Pancreas (tissue), 10 donors: ENCODE measurements at places on chromosomes 12 and 14.

DNA sequence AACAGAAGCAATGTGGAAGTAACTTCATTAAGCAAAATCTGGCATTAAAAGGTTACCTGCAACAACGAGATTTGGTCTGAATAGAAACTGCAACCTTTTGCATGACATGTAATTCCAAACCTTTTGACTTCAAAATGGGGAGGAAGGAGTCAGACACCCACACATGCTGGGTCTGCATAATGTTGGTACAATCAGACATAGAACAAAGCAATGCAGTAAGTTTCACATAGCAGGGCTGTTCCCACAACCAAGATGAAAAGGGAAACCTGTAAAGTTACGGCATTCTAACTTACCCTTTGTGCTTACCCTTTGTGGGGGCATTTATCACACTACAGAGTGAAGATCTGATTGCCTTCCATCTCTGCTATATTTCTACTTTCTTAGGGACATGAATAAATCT, 10.1 kb upstream of the SLC35F4 start:
- DNase-seq = no peak

GRCh38 chr12:57865084-57865751, 18.7 kb upstream of the CTDSP2 start:
- DNase-seq = peak; percentile 66

GRCh38 chr12:6026998-6027397, 81.9 kb upstream of the ANO2 start:
- no peak for DNase-seq

DNA sequence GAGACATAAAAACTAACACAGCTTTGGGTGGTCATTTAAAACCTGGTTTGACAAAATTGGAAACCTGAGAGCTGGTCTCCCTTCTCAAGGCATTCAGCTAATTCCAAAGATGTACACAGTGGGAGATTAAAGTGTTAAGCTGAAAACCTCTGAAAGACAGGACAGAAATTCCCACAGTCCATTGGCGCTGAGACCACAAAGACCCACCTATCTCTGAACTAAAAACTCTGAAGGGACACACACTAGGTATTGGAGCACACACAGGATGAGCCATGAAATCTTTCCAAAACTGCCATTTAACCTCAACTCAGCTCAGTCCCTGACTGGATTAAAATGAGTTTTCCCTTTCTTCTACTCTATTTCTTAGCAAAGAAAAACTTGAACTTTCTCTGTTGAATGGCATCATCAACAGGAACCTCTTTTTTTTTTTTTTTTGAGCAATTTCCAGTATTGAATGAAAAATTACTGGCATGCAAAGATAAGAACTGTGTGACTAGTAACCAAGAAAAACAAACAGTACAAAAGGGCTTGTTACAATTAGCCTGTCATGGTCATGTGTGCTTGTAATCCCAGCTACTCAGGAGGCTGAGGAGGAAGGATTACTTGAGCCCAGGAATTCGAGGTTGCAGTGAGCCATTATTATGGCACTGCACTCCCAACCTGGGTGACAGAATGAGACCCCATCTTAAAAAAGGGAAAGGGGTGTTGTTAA, 82.4 kb downstream of the IPO8 start:
- DNase-seq = no peak

DNA sequence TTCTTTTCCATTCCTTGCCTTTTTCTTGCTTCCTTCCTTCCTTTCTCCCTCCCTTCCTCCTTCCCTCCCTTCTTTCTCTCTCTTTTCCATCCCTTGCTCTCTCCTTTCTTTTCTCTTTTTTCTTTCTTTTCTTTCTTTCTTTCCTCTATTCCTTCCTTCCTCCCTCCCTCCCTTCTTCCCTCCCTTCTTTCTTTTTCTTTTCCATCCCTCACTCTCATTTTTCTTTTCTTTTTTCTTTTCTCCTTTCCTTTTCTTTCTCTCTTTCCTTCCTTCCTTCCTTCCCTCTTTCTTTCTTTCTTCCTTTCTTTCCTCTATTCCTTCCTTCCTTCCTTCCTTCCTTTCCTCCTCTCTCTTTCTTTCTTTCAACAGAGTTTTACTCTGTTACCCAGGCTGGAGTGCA, 35.1 kb upstream of the PPP4R3A start:
- DNase-seq = no peak

- no peak for DNase-seq
Observed at GRCh38 chr12:124505001-124505818, 62.2 kb downstream of the NCOR2 start.

- no peak for DNase-seq
Observed at GRCh38 chr12:39588348-39588747, 31.3 kb downstream of the ABCD2 start.

GRCh38 chr12:112121780-112122565, 3.4 kb upstream of the TRAFD1 start:
- DNase-seq = peak; percentile 87

GRCh38 chr12:118376089-118377020, at the start of gene SUDS3:
Gene SUDS3, plus strand, starts transcription at chr12:118376555. Its CDS starts 137 bp downstream, at chr12:118376692.
- DNase-seq = peak; percentile 89

DNA sequence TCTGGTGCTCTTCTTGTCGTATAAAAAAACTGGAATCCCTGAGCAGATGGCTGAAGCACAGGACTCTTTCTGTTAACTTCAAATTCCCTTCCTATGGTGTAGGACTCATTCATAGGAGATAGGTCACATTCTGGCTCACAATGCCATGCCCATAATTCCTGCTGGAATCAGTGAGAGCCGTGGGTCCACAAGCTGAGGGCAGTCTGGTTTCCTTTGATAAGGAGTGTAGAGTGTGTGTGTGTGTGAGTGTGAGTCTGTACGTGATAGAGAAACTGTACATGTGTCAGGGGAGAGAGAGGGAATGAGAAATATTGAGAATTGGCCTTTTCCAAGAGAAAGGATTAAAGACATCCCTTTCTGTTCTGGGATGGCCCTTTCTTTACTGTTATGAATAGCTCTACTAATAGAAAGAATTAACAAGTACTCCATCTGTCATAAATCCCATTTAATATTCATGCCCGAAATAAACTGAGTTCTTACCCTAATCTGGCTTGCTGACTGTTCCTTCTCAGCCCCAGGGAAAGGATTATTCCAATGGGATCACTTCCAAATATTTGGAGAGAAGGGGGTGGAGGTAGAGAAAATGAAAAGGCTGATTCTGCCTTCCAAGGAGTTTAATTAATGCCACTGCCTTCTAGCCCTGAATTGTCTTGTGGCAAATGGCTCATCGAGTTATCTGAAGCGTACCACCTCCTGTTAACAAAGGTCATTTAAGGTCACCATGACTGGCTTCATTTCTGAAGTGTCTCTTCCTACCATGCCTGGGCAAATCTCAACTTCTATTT, 79.0 kb downstream of the TMX1 start:
- DNase-seq = no peak

DNA sequence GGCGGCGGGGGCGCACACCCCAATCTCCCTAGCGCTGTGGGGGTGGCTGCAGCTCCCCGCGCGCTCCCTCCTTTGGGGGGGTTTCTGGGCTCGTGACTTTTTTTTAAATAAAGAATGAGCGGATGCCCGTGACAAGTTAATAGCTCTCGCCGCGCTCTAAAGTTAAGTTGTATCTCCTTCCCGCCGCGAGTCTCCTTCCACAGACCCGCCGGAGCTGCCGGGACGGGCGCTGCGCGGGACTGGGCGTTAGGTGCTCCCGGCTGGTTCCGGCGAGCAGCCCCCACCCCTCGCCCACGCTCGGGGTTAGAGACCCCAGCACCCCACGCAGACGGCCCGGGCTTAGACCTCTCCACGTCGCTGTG, 82.6 kb upstream of the HMGA2 start:
- peak; percentile 68 for DNase-seq

GRCh38 chr12:42298887-42299286, 27.0 kb downstream of the ZCRB1 start:
- no peak for DNase-seq

- no peak for DNase-seq
Observed at GRCh38 chr12:17062267-17063036, 456.5 kb upstream of the LMO3 start.

DNA sequence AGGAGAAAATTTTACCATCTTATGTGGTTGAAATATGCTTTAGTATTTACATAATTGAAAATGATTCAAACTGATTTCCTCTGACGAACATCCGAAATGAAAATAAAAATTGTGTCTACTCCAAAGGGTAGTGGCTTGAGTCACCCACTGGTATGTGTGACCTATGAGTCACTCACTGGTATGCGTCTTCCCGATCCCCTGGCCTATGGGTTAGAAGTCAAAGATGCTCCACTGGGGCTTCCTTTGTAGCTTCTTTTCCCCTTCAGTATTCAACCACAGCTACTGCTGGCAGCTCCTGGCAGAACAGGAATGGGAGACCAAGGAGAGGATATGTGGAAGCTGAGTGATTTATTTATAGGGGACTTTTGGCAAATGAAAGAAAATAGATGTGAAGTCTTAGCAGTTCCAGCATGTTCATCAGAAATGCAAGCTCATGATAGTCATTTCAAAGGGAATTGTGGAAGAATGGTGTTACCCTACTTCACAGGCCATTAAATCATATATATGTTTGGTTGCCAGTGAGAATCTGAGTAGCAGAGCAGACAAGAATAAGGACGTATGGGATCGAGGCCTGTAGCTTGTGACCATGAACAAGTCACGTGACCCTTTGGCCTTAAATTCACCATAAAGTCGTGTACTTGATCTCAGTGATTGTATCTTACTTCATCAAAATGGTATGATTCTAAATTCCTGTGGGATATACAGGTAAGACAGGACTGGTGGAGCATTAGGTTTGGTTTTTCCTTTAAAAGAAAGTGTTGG, 108.3 kb downstream of the CRADD start:
- DNase-seq = no peak

DNA sequence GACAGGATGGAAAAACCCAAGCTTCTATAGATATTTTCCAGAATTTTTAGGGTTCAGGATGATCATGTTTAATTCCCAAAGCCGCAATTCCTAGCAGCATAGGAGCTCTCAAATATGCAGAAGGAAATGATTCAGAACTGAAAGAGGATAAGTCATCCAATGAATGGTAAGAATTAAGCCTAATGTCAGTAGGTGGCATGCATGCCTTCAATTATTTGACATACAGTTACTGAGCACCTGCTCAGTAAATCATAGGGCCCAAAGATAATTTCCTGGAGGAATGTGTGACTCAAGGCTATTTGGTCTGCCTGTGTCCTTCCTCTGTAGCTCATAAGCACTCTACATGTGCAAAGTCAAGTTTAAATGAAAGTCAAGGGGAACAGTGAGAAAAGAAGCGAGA, 116.8 kb upstream of the SLC38A4 start:
- no peak for DNase-seq

DNA sequence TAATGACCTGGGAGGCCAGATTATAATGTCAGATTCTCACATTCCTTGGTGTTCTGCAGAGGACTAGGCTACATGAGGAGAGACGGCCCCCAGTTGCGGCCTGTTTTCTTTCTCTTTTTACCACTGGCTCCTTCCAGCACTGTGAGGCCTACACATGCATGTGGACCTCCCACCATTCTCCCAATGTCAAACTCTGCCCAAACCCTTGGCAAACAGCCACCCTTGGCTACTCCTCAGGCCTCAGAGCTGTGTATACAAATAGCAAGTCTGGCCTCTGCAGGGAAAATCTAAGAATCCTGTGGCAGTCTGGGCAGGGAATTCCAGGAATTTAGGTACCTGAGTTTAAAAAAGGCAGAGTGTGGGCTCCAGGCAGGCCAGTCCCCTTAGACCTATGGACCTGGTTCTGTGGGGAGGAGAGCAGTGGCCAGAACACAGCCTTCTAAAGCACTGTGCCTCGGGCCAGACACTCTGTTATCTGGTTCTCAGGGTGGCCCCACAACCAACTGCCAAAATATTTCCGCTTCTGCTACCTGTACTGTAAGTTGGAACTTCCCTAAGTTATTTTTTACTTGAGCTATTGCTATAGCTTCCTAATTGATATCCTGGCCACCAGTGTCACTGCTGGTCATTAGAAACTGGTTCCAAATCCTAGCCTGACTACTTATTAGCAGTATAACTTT, 19.9 kb upstream of the NEDD1 start:
- no peak for DNase-seq

DNA sequence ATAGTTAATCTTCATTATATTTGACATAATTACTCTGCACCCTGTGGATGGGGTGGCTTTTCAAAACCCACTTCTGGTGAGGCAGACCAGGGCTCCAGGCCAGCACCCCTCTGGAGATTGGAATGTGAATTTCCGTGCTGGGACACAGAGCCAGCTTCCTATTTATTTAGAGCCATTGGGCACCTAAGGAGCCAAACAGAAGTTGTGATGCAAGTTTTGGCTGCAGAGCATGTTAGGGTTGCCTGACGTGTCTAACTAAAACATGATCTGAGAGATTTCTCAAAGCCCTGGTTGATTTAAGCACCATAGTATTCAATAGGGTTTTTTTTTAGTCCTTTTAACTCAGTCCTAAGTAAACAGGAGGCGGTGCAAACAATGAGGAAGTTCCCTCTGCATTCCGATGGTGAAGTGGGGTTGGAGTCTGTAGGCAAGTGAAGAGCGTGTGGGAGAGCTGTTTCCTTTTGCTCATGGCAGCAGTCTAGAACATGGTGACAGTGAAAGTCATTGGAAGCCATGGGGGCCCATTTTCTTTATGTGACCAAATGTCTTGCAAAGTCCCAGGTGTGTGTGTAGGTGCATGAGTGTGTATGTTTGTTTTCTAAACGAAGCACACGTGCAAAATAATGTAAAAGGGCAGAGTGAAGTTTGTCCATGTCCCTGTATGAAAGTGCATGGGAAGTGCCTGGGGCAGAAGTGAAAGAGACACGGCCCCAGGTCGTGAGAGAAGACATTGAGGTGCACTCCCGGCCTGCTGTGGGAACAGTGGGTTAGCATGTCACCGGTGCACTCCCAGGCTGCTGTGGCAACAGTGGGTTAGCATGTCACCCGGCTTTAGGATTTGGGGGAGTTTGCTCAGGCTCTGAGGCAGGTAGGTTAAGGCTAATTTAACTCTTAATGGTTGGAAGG, 117.7 kb downstream of the PRKCH start:
- peak; percentile 39 for DNase-seq

DNA sequence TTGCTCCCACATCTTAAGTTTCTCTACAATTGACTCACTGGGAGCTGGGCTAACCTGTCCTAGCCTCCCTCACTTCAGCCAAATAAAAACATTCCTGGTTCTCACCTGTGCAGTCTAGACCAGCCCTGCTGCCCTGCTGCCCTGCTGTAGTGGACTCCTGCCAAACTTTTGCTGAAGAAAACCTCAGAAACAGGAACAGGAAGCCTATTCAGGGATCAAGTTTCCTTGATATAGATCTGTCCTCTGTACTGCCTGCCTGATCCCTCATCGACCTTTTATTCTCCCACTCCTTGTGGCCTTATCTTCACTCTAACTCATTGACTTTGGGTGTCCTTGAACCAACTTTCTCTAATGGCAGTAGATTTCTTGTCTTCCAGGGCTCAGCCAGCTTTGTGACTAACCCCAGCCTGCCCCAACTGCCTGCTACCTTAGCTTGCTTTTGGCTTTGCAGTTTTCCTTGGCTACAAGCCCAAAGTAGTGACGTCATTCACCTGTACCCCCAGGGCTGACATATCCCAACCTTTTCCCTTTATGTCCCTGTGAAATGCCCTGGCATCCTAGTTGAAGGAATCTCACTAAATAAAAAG, 234.8 kb downstream of the DUSP6 start:
- DNase-seq = no peak

GRCh38 chr12:64683816-64684543, 73.7 kb downstream of the RASSF3 start:
- DNase-seq = no peak
